ENCODE measurements at places on chromosomes 12 and 14.

DNA sequence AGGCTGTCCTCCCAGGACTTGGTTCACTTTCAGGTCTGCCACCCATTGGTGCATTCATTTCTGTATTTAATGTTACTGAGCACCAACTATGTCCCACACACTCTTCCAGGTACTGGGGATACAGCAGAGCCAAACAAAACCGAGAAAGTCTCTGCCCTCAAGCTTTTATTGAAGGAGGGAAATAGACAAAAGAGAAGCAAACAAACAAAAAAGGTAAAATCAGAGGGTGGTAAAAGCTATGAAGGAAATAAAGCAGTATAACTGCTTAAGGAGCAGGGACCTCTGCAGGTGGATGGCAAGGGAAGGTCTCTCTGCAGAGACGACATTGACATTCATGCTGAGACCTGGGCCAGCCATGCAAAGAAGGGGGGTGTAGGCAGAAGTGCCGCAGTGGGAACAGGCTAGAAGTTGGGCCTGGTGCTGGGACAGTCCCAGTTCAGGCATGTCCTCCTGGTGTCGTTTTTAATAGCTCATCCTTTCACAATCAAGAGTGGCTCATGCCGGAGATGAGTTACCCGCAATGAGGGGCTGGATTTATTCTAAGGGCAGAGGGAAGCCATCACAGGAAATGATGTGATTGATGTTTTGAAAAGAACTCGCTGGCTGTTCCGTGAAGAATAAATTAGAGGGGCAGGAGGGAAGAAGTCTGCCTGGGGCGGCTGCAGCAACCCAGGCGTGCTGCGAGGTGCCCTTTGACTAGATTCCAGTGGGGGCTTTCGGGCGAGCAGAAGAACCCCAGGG, 72.8 kb downstream of the IRF2BPL start:
- peak; percentile 34 for DNase-seq

DNA sequence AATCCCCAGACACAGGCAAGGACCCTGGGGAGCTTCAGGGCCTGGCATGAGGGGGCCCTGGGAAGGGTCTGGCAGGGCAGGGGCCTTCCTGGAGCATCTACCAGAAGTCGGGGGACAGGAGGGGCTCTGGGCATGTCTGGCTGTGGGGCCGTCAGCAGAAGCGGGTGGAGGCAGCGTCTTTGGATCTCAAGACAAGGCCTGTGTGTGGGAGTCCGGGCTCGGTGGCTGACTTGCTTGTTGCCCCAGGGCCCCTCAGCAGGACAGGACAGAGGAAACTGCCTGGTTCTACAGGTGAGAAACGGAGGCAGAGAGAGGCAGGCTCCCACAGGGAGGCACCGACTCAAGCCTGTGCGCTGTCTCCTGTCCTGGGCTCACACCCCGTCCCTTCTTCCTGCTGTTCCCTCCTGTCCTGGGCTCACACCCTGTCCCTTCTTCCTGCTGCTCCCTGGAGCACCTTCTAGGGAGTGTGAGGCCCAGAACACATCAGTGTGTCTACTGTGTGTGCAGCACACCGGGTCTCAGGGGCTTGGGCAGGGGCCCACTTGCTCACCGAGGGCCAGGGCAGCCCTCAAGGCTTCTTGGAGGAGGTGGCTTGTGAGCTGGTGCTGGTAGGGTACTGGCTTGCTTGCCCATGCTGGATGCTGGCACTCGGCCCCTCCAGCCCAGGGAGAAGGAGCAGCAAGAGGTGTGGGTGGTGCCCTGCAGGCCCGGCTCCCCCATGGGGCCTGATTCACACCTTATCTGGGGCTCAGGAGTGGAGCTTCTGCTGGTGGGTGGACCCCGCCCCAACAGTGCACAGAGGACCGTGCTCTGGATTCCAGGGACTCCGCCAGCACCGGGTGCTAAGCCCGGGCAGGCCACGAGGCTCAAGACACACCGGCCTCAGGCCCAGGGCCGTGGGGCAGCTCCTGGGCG, 14.9 kb downstream of the ASPG start:
- DNase-seq = no peak

- no peak for DNase-seq
Observed at GRCh38 chr14:22991852-22992251, 9.5 kb upstream of the AJUBA start.

GRCh38 chr12:47088021-47088944, 8.5 kb upstream of the AMIGO2 start:
- no peak for DNase-seq

DNA sequence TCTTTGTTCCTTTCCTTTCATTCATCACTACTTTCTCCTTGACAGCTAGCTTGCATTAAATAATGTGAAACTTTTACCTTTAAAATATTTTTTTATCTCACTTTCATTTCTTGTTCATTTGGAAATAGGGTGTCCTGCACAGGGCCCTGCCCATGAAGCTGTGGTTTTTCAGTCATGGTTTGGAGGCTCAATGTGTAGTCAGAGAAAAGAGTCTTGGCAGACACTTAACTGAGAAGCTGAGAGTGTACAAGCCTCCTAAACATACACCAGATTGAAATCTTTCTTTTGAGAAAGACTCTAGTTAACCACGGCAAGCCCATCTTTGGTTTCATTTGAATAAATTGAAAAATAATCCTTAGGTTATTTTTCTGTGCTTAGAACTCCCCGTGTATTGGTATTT, 74.2 kb downstream of the KICS2 start:
- DNase-seq = no peak
